ENCODE measurements at places on chromosomes 1 and 21. TPM values are rescaled to one million over a fixed set of nuclear protein-coding genes. Genes with fewer than 3 reads are reported as not detected.

Gene PDC
- total RNA-seq: not detected

Gene PRAMEF12
- total RNA-seq: not detected

Gene ARHGAP30
- not detected for total RNA-seq

Gene TSSK3
- total RNA-seq: 0.19 TPM

Gene PADI3
- not detected for total RNA-seq

Gene C1orf141
- not detected for total RNA-seq

Gene SH2D2A
- 0.09 TPM for total RNA-seq

Gene CRP
- 0.09 TPM for total RNA-seq

Gene SELL
- 0.56 TPM for total RNA-seq

Gene PLPP3
- total RNA-seq: 17.1 TPM
